ENCODE measurements at places on chromosomes 3 and 15.

- no peak for DNase-seq
Measured at GRCh38 chr15:74041311-74041756, 41.0 kb downstream of the GOLGA6A start.

DNA sequence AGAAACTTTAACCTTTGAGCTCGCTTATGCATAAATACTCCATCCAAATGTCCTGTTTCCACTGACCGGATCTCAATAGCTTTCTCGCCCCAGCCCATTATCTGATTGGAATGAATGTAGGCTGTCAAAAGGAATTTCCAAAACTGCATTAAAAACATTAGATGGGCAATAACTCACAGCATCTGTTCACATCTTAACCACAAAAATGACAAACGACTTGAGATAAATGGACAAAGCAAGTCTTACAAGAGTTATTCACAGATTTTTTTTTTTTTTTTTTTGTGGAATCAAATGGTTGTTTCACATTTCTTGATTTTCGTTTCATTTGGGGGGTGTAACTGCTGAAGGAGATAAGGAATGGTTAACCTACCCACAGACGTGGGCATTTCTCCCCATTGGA is 39.7 kb upstream of the SLC2A2 start:
- no peak for DNase-seq

GRCh38 chr3:181017690-181018089 is 28.2 kb upstream of the DNAJC19 start:
- DNase-seq = no peak

DNA sequence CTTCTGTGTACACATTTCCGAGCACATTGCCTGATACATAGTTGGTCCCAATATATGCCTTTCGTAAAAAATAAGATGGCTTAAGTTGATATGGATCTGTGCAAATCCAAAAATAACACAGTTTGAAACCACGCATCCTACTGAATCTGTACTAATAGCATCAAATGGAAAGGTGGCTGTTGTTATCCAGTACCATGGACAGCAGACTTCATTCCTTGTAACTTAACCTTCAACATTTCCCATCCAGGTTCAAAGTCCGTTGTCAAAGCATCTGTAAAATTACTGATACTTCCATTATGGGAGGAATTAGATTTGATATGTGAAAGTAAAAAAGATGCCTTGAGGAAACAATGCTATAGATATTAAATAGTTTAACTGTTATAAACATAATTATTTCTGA is 65.5 kb upstream of the C3orf49 start:
- DNase-seq = no peak

DNA sequence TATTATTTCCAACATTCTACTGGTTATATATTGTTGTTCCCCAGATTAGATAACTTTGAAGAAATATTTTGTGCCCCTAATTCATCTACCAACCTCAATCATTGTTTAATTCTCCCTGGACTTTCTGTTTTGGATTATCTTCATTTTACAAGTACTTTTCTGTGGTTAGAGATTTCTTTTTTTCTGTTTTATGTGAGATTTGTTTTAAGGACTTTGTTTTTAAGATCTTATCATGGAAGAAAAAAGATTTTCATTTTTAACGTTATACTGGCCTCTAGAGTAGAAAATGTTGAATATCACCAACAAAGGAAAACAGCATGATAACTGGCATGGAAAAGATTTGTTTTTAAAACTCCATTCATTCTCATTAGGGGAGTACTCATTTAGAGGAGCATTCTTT is 210.9 kb upstream of the KCNMB2 start:
- DNase-seq = no peak
